Iris pigment epithelial cell (primary cell): ENCODE measurements at places on chromosomes 6 and 20.

GRCh38 chr6:1262704-1263038, 49.2 kb upstream of the FOXQ1 start:
- no peak for DNase-seq

GRCh38 chr20:34753706-34754461, 49.7 kb downstream of the TP53INP2 start:
- DNase-seq, result peak; percentile 55

GRCh38 chr6:15086348-15087158, 159.3 kb upstream of the JARID2 start:
- no peak for DNase-seq

DNA sequence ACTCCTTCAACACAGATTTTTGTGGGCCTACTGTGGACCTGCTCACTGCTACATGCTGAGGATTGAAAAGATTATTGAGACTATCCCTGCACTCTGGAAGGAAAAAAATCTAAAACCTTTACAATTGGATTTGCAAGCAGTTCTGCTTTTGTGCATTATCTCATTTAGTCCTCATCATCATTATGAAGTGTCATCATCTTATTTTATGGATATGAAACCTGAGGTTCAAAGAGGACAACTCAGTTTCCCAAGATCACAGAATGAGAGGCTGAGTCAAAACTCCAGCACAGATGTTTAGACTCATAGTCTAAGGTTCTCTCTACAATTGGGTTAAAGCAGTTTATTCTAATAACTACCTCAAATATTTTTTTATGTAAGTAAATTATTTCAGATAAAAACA, 160.2 kb upstream of the MARCKS start:
- peak; percentile 41 for DNase-seq
